ENCODE measurements at places on chromosomes 4 and X.

DNA sequence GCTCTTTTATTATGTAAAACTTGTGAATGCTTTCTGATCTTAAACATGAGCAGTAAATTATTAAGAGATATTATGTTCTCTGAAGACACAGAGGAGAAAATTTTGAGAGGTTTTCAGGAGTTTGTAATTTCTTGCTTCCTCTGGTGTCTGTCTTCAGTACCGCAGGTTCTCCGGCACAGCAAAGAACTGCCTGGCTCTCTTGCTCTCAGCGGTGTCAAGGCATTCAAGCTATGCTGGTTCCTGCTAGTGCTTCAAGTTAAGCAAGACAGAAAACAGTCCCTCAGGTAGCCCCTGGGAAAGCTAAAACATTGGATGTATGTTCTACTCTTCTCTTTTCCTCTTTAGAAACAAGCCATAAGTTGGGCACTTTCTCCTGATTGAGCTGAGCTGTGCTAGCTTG lies 120.2 kb upstream of the CENPE start:
- DNase-seq: no peak

GRCh38 chr4:85543832-85544231 lies 68.9 kb downstream of the ARHGAP24 start:
- no peak for DNase-seq

DNA sequence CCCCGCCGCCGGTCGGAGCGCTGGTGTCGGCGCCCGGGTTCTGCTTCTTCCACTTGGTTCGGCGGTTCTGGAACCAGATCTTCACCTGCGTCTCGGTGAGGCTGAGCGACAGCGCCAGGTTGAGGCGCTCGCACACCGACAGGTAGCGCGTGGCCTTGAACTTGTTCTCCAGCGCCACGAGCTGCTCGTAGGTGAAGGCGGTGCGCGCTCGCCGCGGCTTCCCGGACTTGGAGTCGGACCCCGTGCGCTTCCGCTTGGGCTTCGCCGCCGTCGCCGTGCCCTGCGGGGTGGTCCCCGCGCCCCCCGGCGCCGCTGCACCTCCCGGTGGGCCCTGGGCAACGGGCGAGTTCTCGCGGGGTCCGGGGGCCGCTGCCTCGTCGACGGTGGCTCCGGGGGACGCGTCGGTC lies 3.1 kb downstream of the NKX1-1 start:
- DNase-seq: no peak

DNA sequence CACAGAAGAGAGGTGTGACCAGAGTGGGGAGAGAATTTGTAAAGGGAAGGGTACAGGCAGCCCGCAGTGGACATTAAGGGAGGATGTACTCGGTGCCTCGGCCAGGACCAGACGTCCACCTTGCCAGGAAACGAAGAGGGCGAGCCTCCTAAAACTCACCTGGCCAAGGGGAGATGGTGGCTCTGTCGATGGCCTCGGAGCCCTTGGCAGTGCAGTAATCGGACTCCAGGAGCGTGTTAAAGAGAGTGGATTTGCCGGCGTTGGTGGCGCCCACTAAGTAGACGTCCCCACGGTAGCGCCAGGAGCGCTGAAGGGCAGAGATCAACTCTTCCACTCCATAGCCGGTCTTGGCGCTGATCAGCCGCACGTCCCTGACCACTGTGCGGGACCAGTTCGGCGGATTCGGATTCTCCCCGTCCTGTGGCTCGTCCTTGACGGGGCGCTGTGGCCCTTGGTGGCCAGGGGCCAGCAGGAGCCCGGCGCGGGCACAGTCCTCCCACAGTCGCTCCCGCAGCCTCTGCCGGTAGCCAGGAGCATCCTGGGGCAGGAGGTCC lies 1.0 kb downstream of the NOA1 start:
- DNase-seq: no peak

DNA sequence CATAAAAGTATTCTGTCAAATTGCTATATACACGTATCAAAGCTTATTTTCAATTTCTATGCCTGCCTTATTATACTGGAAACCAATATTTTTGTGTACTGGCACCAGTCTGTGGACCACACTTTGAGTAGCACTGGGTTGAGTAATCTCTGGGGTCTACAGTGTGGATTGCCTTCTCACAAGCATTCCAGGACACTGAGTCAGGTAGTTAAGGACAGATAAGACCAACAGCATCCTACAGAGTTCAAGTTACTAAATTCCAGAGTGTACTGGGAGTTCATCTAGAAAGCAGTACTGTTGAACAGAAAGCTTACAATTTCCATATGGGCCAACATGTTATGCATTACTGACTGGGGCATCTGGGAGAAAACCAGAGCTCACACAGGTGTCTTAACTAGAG lies 61.8 kb downstream of the VMA21 start:
- DNase-seq: no peak
